Activated naive CD8-positive, alpha-beta T cell treated with anti-CD3 and anti-CD28 coated beads for 36 hours (primary cell): ENCODE measurements at places on chromosomes 7 and 10.

DNA sequence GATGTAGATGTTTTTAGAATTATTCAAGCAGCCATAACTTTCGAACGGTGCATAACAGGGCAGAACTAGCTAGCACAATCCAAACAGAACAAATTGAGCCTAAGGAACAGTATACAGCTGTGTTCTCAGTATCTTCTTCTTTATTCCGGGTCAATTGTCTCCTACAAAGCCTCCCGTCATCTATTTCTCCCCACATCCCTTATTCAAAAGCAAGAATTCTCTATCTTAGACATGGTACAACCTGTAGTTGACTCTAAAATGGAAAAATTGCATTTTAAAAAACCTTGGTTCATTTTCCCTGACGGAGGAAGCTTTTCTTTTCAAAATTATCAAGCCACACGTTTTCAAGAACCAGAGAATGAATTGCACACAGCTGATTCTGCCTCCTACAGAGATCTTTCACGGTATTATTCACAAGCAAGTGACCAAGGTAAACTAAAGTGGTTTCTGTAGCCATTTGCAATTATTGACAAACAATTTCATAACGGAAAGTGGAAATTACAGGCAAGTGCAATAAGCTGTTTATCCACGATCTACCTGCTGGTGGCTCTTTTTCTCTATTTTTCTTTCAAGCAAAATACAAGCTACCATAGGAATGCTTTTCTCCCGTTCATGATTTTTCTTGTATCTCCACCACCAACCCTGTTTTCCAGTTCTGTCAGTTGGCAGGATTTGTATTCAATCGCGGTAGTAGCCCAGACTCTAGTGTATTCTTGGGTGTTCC, 2.3 kb downstream of the GRM8 start:
- no peak for DNase-seq

DNA sequence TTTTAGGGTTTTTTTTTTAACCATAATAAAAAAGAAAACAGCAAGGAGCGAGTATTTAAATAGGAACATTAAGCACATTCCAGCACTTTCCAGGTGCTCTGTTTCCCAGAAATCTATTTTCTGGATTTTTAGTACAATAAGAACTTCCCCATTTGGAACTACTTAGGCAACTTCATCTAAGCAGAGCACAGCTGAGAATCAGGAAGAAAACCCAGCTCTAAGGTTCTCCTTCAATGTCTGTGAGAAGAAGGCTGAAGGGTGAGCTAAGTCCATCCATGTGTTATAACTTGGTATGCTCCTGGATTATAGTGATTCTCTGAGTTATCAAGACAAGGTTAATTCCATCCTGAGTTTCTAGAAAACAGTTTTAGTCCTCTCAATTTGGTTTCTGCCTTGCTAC, 181.9 kb downstream of the CYP26A1 start:
- DNase-seq: no peak

DNA sequence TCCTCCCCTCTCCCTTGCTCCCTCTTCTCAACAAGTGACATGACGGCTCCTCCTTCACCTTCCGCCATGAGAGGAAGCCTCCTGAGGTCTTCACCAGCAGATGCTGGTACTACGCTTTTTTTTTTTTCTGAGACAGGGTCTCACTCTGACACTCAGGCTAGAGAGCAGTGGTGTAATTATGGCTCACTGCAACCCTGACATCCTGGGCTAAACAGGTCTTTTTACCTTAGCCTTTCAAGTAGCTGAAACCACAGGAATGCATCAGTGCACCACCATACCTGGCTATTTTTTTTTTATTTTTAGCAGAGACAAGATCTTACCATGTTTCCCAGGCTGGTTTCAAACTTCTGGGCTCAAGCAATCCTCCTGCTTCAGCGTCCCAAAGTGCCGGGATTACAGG, 43.6 kb downstream of the MDH2 start:
- no peak for DNase-seq

- DNase-seq: no peak
These were observed 141.9 kb downstream of the ADK start for GRCh38 chr10:74292871-74293427.

DNA sequence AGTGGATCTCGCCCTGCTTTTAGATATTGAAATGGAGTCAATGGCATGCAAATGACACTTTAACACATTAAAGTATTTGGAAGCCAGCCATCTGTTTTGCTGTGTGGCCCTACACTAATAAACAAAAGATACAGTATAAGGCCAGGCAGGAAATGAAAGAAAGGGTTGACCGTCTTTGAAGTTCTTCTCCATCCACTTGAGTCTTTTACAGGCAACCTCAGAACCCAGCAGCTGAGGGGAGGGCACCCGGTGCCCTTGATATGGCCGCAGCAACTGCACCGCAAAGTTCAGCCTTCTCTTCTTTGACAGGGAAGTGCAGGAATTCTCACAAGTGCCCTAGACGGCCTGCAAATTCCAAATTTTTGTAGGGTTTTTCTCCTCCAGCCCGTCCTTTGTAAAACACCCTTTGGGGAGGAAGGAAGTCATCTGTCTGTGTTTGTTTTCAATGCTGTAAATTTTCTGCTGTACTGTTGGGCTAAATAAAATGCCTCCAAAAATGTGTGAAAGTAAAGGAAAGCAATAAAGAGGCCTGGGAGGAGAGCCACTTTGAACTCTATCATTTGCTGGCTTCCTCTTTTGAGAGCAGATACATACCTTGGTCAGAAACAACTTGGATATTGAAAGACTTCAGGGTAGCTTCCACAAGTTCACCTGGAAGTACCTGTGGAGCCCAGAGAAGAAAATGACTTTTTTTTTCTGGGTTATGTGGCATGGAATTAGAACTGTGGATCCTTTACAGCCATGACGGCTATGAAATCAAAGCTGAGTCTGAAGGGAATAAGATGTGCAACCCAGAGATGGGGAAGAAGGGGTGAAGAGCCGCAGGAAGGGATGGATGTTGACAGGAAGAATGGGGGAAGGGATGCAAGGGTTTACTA, 3.6 kb downstream of the HOXA1 start:
- no peak for DNase-seq

GRCh38 chr7:5429857-5430611, 6.4 kb upstream of the TNRC18 start:
- DNase-seq: no peak

GRCh38 chr10:33542752-33543505, 208.5 kb upstream of the NRP1 start:
- DNase-seq: no peak

DNA sequence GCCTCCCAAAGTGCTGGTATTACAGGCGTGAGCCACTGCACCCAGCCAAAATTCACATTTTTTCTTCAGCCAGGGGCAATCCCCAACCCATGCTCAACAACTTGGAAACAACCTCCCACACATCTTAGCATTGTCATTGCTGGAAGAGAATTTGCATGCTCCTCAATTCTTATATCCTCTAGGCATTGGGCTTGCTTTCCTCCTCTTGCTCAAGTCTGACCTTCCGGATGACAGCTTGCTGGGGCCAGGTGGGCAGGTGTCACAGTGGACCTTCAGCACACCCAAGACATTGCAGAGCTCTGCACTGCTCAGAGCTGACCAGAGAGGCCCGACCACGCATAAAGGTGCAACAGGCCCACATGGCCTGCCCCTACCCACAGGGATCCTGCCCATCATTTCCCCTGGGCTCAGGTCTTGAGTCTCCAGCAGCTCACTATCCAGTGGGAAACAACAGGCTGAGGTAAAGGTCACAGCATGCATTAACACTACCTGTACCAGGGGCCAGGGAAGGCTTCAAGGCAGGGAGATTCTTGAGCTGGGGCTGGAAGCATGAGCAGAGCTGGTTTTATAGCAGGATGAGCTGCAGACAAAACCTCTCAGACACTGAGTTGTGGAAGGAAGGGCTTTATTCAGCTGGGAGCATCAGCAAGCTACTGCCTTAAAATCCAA, 6.8 kb upstream of the GPR15LG start:
- no peak for DNase-seq

GRCh38 chr7:68454931-68455330, 1143.3 kb upstream of the AUTS2 start:
- no peak for DNase-seq

DNA sequence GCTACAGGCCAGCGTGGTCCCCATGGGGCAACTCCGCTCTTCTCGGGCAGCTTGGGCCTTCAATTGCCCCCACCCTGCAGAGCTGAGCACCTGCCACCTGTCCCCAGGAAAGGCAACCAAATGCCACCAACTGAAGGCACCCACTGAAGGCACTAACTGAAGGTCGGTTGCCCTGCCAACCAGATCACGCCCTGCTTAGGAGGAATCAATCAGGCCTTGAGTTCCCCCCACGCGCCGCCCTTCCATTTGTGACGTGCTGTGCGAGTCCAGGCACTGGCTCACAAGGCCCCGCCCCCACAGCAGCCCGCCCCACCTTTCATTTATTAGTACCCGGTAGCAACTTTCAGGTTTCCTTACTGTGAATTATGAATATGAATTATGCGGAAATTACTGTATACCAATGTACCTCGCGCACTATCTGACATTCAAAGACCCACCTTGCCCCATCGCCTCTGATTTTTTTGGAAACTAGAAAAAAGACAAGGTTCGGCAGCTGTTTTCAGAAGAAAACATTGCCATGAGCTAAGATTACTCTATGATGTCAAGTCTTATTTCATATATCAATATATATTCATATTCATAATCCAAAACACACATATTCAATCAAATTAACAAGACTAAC, 83.6 kb upstream of the ABI1 start:
- no peak for DNase-seq

DNA sequence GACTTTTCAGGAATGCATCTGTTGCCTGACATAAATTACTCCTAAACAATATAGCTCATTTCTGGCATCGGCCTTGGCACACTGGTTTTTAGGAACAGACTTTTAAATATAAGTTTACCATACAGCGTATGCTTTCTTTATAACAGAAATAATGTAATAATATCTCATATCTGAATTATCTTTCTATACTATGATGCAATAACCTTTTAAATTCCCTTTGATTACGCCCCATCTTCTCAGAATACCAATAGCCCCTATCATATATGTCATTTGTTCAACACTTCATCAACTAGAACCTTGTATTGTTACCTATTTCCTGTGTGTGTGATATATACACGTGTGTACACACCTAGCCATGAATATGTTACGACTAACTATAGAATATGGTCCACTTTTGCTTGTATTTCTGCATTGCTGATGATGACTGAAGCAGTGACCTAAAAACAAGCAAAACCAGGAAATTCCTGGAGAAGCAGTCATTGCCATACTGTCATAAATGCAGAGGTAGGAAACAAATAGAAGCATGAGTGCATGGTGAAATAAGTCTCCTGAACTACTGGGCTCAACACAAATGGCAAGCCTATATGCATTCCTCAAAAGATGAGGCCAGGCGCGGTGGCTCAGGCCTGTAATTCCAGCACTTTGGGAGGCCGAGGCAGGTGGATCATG, 618.4 kb upstream of the NRP1 start:
- DNase-seq: no peak

DNA sequence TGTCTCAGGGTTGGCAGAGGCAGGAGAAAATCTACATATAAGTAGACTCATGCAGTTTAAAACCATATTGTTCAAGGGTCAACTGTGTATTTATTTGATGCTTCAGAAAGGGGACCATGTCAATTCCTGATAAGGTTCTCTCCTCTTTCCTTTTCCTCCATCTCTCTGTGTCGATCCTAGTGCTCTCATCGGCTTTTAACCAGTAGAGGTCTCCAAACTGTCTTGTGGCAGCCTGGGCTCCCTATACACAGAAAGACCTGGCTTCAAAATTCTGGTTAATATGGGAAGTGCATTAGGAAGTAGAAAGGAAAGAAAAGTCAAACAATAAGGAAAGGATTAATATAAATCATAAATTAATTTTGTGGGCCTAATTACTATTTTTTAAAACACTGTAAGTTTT, 304.4 kb upstream of the C7orf33 start:
- DNase-seq: no peak

DNA sequence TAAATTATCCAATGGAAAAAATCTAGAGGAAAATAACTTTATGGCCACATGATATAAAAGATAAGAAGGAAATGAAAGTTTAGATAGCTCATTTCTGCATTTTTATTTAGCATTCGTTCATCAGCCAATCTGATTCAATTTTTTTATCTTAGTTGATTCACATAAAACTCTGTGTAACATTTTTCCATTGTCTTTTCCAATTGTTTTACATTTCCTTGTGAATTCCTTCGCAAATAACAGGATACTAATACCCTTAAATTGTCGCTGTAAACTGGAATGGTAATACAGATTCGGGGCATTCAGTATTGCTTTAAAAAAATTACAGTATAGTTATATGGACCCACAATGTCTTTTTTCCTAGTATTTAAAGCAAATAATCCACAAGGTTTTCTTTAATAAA, 136.4 kb downstream of the CUBN start:
- DNase-seq: no peak

GRCh38 chr7:23343806-23344475, 44.8 kb downstream of the MALSU1 start:
- no peak for DNase-seq

DNA sequence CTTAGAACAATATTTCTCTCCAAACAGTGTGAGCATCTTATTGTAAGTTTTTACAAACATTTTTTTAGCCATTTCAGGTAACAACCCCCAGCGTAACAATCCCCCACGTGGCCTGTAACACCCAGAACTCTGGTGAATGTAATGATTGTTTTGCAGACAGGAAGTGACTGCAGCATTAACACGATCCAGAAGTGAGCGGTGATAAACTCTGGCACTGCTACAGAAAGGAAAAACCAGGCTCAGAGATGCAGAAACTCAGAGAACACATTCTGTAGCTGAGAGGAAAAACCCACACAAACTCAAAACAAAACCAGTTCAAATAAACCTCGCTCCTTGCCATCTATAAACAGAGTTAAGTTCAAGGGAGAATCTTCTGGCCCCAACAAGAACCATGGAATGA, 285.7 kb downstream of the FGFR2 start:
- no peak for DNase-seq

DNA sequence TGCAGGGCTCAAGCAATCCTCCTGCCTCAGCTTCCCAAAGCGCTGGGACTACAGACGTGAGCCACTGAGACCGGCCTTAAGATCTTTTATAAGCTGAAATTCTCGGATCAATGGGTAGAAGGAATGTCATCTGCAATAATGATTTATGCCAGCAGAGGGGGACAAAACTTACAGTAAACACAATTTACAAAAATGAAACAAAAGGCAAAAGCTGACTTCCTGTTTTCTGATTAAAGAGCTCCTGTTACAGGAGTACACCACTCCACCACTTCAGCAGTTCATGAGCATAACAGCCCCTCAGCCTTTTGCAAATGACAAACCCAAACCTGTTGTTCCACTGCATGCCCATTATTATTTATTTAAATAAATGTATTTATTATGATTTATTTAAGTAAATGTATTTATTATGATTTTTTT, 88.5 kb upstream of the ATP6V0A4 start:
- no peak for DNase-seq

- DNase-seq: no peak
These were observed 47.2 kb upstream of the RHEB start for GRCh38 chr7:151566897-151567320.

DNA sequence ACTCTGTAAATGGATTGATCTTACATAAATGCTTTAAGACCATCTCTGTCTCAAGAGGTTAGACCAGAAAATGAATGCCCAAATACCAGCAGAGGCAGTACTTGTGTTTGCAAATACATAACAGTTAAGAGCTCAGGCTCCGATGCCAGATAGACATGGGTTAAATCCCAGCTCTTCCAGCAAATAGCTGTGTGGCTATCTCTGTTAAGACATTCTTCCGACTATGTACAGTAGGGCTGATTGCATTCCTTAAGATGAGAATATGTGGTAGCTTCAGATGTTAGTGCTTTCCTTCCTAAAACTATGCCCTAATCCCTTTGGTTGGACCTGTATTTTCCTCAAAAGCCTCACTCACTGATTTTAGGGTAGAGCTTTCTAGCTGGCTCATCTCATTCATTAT, 2.2 kb downstream of the IDE start:
- no peak for DNase-seq

- DNase-seq: no peak
These were observed 218.1 kb downstream of the PTEN start for GRCh38 chr10:88081457-88082054.
